Brain pericyte (primary cell): ENCODE measurements at places on chromosomes 11 and 22.

DNA sequence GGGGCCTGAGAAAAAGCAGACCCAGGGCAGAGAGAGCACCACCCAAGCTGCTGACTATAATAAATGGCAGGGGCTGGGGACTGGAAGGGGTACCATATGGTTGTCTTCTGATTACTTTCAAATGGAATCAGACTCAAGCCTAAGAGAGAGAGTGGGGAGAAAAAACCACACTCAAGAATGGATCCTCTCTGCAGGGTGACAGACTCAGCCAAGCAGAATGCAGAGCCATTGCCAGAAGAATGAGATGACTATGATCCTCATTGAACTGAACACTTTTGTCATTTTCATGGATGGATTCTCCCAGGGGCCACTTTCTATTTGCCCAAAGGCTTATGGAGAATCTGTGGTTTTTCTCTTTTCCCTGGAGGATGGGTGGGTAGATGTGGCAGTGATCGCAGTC lies 8.7 kb downstream of the UBASH3B start:
- DNase-seq: no peak

DNA sequence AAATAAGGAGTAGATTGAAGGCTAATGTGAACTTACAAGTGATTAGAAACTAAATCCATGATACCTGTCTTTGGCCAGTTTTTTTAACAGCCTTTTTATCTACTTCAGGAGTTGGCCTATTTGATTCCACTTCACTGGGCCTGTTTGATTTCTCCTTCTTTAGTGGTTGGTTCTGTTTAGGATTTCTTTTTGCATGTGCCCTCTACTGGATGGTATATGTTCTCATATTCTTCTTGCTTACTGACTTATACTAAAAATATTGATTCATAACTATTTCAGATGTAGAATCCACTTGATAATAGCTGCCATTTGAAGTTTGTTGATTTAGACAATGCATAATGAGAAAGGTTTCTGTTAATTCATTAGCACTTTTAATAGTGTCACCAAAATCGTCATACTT lies 53.9 kb downstream of the USP47 start:
- DNase-seq: no peak

DNA sequence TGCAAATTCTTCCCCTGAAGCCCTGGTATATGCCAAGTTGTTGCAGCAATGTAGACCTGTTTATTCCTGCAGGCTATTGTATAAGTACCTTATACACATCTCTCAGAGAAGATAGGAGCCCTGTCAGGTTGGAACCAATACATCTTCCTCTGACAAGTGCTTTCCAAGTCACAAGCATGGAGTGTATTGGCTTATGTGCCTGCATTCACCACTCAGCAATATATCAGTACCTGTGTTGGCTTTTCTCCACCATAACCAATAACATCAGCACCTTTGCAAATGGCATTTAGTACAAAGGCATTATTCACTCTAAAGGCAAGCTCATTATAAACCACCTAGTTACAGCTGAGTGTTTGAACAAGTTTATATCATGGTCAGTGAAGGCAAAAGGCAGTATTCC lies 611.7 kb upstream of the CNTN5 start:
- no peak for DNase-seq

DNA sequence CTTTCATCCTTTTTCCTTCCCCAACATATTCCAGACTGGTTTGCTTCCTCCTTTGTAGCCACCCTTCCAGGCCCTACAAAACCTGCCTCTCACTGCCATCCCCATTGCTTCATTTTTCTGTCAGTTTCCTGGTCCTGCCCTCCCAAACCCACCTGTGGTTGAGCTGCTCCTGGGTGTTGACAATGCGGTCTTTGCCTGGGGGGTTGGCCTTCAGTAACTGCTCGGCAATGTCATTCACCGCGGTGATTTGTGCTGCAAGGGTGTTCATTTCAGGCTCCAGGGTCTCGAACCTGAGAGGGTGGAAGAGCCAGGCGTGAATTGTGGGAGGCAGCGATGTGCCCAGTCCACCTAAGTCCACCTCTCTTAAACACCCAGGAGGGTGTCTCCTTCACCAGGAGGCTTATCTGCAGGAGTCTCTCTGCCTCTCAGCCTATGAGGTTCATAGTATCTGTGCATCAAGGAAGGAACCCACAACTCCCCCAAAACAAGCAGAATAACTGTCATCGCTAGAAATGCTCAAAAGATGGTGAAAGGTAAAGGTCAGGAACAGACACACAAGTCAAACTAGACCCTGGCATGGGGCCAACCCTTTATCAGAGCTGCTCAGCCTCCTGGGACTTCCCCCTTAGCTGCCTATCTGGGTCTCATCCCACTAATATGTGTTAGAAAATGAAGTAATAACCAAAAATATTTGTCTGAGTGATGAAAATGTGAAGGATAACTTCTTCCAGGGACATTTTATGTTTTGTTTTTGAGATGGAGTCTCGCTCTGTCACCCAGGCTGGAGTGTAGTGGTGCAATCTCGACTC lies 23.9 kb upstream of the RBM4B start:
- no peak for DNase-seq

GRCh38 chr11:101516546-101516945 lies 67.3 kb downstream of the TRPC6 start:
- DNase-seq: peak; percentile 61

DNA sequence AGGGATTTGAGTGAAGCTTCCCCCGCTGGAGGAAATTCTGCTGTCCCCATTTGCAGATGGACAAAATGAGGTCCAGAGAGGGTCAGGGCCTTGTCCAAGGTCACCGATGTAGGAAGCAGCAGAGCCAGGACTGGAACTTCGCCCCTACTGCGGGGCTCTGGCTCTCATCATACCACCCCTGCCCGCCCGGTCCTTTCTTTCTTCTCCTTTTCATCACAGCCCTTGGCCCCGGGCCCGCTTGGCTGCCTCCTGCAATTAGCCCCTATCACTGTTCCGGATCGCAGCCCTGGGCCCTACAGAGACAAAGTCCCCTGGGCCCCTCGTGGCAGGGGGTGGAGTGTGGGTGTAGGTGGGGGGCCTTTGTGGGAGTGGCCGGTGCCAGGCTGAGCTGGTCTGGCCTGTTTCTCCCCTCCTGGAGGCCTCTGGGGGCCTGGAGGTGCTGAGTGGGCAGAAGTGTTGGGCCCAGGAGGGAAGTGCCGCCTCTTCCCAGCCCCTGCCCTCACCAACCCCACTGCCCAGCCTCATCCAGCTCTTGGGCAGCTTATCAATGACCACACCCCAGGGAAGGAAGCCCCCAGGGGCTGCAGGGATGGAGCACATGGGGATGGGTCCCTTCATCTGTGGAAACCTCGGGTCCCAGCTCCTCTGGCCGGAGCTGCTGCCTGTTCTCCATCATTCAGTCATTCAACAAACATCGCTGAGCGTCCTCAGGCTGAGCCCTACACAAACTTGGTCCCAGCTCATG lies 3.4 kb downstream of the EMID1 start:
- no peak for DNase-seq

DNA sequence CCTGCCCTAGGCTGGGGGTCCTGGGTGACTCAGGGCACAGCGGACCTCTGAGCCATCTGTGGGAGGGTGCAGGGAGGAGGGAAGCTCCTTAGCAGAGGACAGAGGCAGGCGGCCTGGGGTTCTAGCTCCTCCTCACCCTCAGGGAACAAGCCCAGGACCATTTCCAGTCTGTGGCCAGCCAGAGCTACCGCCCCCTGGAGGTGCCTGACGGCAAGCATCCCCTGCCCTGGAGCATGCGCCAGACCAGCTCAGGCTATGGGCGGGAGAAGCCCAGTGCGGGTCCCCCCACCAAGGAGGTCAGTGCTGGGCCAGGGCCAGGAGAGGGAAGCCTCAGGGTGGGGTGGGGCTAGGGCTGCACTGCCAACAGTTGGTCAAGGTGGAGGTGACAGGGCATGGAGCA lies 26.0 kb upstream of the LRRC10B start:
- DNase-seq: no peak

- peak; percentile 73 for DNase-seq
Measured at GRCh38 chr11:129652835-129653234, 162.8 kb upstream of the TMEM45B start.

GRCh38 chr11:103737747-103738146 lies 298.7 kb upstream of the DDI1 start:
- no peak for DNase-seq

GRCh38 chr11:119805663-119806062 lies 76.7 kb upstream of the NECTIN1 start:
- no peak for DNase-seq

GRCh38 chr22:40606306-40606705 lies 30.2 kb downstream of the MRTFA start:
- no peak for DNase-seq

DNA sequence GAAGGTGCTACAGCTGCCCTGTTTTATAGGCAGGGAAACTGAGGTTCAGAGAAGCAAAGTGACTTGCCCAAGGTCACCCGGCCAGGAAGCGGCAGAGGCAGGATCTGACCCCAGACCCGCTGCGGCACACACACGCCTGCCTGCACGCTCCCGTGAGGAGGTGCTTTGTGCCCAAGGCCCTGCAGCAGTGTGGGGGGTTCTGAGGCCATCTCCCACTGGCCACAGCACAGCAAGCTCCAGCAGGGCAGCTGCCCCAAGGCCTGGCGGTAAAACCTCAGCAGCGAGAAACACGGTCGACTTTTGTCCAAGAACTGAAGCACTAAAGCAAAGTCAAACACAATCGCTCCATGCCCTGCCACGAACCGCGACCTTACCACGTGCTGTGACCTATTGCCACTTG lies 42.7 kb downstream of the CDKN1C start:
- DNase-seq: no peak

- DNase-seq: no peak
Measured at GRCh38 chr11:31977343-31977742, 113.5 kb upstream of the RCN1 start.
